ENCODE measurements at places on chromosomes 13 and 19. TPM values are rescaled to one million over a fixed set of nuclear protein-coding genes. Genes with fewer than 3 reads are reported as not detected.

TDRD3 gene
- 18.5 TPM for total RNA-seq

PSG6 gene
- not detected for total RNA-seq

CPAMD8 gene
- total RNA-seq, result 10.6 TPM

LILRA1 gene
- total RNA-seq, result not detected
